ENCODE measurements at places on chromosomes 4 and X.

DNA sequence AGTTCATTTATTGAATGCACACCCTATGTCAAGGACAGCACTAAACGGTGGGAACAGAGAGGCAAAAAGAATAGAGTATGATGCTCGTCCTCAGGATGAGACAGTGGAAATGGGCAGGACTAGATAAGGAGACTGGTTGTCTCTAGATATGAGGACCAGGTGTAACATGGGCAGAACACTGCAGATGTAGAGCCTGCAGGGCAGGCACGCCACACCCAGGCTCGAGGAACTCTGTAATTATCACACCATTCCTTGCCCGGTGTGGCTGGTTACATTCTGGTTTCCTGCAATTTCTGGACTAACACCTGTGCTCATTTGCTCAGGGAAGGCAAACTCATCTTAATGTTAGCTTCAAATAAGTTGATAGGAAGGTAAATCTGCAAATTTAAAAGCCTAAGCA is 334.4 kb downstream of the DHX15 start:
- DNase-seq = no peak

DNA sequence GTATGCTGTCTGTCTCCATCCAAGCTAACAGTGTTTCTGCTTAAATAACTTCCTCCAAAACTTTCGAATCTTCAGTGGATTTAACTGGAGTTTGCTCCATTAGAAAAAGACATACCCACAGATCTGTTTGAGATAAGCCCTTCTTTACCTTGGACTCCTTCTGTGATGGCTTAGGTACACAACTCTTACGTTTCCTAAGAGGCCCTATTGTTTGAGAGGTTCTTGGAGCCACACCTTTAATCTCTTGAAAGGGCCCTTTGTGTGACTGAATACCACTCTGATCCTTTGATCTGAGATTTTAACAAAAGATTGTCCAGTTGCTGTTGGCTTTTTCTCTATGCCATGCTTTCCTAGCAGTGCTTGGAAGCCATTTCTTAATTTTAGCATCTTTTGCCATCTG is 92.5 kb downstream of the AKAP4 start:
- no peak for DNase-seq

- DNase-seq = no peak
Measured at GRCh38 chr4:84750260-84750959, 167.5 kb downstream of the CDS1 start.

- DNase-seq = no peak
Measured at GRCh38 chr4:61531188-61531587, 331.1 kb downstream of the ADGRL3 start.

GRCh38 chrX:71282514-71283402 is 677 bp upstream of the NONO start:
- DNase-seq = peak; percentile 7

GRCh38 chrX:74656079-74656745 is 41.8 kb upstream of the RLIM start:
- DNase-seq = no peak

GRCh38 chr4:173088144-173088543 is 80.5 kb upstream of the GALNT7 start:
- no peak for DNase-seq

- no peak for DNase-seq
Measured at GRCh38 chr4:156038772-156039171, 85.1 kb upstream of the CTSO start.

DNA sequence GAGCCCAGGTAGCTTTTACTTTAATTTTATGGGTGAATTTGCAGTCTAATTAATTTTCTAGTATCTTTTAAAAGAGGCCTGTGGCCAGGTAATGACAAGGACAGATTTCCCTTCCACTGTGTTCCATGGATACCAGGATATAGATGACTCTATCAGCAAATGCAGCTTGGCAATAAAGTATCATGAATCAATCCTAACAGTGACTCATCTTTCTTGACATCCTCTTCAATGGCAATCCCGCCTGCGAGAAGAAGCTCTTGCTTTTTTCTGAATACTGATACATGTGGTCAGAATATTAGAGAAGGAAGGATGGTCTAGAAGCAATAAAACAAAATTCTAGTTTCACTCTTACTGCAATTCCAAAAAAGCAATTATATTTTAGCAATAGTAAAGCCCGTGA is 267.8 kb downstream of the DTHD1 start:
- no peak for DNase-seq

GRCh38 chr4:26028133-26028792 is 114.2 kb downstream of the SMIM20 start:
- no peak for DNase-seq

- DNase-seq = no peak
Measured at GRCh38 chr4:114561590-114561989, 37.0 kb upstream of the UGT8 start.

GRCh38 chr4:19382993-19383756 is 868.5 kb upstream of the SLIT2 start:
- no peak for DNase-seq

DNA sequence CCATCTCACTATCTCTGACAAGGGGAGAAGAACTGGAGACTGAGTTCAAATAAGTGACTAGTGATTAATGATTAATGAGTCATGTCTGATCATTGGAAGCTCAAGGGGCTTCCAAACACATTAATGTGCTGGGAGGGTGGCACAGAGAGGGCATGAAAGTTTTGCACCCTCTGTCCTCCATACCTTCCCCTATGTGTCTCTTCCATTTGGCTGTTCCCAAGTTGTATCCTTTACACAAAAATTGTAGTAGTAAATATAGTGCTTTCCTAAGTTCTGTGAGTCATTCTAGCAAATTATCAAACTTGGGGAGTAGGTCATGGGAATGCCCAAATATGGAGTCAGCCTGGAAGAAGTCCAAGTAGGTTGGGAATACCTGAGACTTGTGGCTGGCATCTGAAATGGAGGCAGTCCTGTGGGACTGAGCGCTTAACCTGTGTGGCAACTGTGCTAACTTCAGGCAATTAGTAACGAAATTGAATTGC is 4.1 kb upstream of the FAM200B start:
- DNase-seq = no peak

- no peak for DNase-seq
Measured at GRCh38 chrX:72208126-72208800, 26.7 kb downstream of the PIN4 start.
